ENCODE measurements at places on chromosomes 2 and 18. TPM values are rescaled to one million over a fixed set of nuclear protein-coding genes. Genes with fewer than 3 reads are reported as not detected.

DNA sequence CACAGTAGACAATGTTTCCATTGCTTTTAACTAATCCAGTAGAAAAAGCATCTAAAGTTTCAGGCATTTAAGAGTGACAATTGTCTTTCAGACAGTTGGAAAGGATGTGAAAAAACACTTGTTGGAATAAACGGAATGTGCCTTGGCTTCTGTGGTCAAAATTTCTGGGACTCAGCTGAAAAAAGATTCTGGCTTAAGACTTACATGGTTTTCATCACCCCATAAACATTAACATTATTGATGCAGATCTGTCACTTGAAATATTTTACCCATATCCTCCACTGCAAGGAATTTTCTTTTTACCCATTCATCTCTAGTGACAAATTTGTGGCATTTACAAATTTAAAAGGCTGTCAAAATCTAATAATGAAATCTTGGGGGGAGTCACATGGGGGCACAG lies 166.0 kb downstream of the SRBD1 start:
- no peak for ATAC-seq

- ATAC-seq = no peak
Observed at GRCh38 chr2:60490848-60491247, 62.6 kb downstream of the BCL11A start.

DNA sequence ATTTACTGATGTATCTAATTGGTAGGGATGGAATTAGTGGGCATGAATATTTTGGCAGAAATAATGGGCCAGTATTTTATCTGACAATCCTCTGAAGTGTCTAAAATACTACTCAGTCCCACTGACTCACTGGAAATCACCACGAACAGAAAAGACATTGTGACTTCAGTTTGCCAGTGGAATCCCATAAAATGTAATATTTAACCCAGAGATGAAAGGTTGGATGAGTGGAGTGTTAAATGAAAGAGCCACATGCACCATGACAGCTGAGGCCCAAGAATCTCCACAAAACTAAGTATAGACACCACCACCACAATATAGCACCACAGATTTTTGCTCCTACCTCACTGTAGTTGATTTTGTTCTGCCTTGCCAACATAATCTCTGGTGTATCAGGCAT lies 103.9 kb downstream of the NEB start:
- no peak for ATAC-seq

- no peak for ATAC-seq
Observed at GRCh38 chr18:23032030-23032582, 99.0 kb downstream of the RBBP8 start.

- ATAC-seq = no peak
Observed at GRCh38 chr18:75375341-75375740, 52.2 kb downstream of the SMIM21 start.

Gene KRCC1
- total RNA-seq = 11.9 TPM

DNA sequence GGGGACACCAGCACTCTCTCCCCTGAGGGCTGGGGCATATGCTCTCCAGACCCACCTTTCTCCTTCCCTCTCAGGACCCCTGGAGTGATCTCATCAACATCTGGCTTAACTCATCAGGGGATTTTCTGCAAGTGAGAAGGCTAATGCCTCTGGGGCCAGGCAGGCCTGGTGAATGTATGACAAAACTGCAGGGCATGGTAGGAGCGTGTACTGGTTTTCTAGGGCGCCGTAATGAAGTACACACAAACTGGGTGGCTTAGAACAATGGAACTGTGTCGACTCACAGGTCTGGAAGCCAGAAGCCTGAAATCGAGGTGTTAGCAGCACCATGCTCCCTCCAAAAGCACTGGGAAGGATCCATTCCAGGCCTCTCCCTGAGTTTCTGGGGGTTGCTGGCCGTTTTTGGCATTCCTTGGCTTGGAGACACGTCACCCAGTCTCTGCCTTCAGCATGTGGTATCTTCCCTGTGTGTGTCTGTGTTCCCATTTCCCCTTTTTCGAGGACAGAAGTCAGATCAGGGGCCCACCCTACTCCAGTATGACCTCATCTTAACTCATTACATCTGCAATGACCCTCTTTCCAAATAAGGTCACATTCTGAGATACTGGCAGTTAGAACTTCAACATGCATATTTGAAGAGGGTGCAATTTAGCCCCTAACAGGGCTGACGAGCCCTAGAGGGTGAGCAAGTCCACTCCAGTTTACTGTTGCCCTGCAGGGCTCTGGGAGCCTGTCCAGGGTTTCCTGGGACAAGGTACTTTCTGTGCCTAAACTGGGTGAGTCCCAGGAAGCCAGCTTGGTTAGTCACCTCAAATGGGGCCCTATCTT lies 45.5 kb upstream of the CAB39 start:
- no peak for ATAC-seq

DNA sequence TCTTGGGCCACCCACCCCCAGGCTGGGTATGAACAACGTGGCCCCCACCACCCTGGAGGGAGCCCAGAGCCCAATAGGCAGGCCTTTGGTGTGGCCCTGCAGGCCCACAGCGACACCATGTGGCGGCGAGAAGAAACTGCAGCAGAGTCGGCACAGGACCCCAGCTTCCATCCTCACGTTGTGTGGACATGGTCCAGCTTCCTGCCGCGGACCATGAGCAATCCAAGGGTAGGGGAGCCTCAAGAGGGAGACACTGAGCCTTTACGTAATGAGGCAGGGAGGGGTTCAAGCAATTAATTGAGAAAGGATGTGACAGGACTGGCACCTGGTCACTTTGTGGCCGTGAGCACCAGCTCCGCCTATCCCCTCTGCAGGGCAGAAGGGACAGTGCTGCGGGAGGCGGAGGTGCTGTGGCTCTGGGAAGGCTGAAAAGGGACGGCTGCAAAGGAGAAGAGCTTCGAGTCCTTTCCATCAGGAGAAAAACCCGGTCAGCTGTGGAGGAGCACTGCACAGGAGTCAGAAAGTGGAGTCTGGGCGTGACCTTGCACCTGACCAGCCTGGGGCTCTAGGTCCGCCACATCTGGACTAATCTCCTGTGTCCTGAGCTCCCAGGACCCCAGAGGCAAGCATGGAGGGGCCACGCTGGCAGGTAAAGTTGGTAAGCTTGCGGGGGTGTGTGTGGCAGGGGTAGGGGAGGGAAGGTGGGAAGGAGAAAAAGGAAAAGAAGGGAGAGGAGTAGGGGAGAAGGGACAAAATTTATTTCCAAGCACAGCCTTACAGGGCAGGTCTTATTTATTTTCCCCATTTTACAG lies 44.9 kb downstream of the TMEM37 start:
- peak; percentile 91 for ATAC-seq

- ATAC-seq = no peak
Observed at GRCh38 chr18:30175061-30175574, 867.4 kb downstream of the DSC3 start.

DNA sequence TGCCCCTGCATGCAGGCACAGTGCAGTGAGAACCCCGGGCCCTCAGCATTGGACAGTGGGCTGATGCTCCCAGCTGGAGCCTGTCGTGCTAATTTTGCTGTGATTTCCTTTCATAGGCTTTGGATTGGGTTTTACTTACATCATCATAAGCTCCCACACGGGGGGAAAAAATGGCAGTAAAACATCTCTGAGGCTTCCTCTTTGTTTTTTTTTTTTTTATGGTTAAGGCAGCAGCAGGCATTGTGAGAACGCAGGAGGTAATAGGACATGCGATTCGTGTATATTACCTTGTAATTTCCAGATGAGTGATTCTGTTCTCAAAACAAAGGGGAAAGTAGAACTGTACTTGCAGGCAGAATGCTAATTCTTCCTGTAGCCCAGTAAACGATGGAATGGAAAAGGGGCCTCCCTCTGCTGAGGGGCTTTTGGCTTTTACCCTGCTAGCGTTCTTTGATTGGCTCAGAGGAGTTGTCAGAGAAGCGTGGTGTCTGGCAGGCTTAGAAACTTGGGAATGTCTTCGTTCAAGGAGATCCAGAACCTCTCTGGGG lies 89.7 kb downstream of the NPAS2 start:
- ATAC-seq = no peak

Gene RTP5
- 0.65 TPM for total RNA-seq

DNA sequence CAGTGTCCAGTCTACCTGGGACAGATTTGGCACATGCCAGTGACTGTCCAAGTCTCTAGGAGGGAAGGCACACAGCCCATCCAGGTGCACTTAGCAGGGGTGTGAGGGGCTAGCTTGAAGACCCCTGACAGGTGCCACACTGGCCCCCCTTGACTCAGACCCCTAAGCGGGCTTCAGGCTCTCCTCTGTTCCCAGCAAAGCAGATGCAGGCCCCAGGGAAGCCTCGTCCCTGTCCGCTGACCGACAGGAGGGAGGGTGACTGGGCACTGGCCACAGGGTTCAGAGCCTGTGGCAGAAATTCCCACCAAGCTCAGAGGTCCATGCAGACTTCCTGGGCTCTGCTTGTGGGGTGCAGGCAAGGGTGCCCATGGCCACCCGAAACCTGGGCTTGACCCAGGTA lies 239.8 kb upstream of the MYT1L start:
- ATAC-seq = no peak

DNA sequence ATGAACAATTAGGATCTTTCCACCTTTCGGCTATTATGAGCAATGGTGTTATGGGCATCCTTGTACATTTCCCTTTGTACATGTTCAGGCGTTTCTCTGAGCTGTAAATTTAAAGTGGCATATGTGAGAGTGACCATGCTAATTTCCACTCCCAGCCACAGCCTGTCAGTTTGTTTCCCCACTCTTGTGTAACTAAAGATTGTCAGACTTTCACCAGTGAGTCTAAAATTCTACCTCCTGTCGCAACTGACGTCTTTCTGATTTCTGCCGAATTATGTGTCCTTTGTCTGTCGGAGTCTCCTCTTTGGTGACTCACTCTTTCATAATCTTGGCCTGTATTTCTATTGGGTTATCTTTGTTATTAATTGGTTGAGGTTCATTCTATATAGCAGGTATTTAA lies 50.7 kb downstream of the TRAPPC12 start:
- no peak for ATAC-seq

- ATAC-seq = no peak
Observed at GRCh38 chr2:205932861-205933260, 153.1 kb downstream of the INO80D start.

- ATAC-seq = no peak
Observed at GRCh38 chr2:424306-425171, 136.6 kb upstream of the ALKAL2 start.

Gene ACKR3
- 17.3 TPM for total RNA-seq

- no peak for ATAC-seq
Observed at GRCh38 chr18:32287249-32287648, 97.4 kb downstream of the MEP1B start.

GRCh38 chr2:30380824-30381223 lies 66.2 kb upstream of the LCLAT1 start:
- ATAC-seq = no peak

DNA sequence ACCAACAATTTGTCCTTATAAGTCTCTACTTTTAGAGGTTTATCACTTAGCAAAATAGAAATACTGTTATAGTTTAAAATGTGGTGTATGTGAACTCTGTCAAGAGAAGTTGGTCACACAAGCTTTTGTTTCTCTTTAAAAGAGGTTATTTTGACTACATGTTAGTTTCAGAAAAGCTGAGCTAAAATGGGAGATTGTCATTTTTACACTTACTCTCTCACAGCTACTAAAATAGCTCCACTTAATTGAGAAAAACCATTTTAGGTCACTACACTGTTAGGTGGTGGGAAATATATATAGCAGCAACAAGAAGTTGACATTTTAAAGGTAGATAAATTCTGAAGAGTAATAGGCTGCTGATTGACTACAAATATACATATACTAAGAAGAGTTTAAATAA lies 161.5 kb upstream of the KCNJ3 start:
- ATAC-seq = no peak

DNA sequence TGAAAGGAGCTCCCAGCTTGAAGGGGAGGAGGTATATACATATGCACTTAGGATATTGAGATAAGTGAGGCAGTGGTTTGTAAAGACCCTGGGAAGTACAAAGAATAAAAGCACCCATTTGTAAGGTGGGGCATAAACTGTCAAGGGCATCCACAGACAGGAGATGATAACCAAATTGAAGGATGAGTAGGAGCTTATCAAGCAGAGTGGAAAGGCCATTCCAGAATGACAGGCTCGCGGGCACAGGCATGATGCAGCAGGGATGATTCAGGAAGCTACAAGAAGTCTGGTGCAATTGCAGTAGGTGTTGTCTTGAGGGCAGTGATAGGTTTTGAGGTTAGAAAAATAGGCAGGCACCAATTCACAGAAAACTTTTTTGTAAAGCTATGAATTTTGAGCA lies 504.8 kb downstream of the PIK3C3 start:
- no peak for ATAC-seq

DNA sequence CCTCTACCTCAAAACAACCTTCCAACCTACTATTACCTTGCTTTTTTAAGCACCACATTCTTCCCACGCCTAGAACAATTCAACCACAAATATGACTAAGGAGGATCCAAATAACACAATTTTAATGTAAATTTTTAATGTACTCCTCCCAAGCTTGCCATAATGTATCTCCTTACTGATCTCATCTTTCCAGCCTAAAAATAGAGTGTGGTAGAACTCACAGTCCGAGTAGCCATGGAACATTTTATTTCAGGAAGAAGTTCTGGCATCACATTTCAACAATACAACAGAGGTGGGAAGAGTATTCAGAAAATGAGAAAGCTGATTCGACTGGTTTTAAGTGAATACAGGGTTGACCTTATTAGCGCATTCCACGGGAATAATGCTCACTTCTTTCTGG lies 15.4 kb downstream of the FEZ2 start:
- ATAC-seq = peak; percentile 69

DNA sequence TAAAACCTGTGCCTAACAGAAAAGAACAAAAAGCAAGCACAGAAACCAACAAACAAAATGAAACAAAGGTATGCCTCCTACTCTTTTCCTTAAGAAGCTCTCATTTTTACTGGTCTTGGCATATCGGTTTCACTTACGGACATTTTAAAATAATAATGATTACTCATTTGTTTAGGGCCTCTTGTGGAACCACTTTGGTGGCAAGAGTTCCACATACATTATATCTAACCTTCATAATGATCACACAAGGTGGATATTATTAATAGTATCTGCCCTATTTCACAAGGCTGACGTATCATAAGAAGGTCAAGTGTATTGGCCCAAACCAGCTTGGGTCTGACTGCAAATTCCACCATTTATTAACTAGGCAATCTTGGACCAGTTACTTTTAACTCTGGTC lies 304.7 kb downstream of the TCF4 start:
- no peak for ATAC-seq

DNA sequence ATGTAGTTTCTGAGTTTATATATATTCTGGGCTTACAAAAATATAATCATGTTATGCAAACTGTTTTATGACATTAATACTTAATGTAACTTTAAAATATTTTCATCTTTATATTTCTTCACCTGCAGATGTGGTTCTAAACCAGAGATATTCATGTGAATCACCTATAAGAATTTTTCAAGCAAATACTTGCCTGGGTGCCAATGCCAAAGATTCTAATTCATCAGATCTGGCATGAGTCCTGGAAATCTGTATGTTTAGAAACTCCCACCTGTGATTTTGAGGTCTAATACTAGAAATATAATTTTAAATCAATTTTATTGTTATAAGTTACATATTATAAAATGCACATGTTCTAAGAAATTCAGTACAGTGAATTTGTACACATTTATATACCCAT lies 19.9 kb upstream of the DNAH6 start:
- no peak for ATAC-seq

GRCh38 chr2:237866101-237866621 lies 6.7 kb downstream of the RAMP1 start:
- ATAC-seq = peak; percentile 91

- no peak for ATAC-seq
Observed at GRCh38 chr2:120265006-120265405, 12.4 kb downstream of the RALB start.

Gene UXS1
- 39.7 TPM for total RNA-seq
